ENCODE measurements at places on chromosomes 16 and 17.

DNA sequence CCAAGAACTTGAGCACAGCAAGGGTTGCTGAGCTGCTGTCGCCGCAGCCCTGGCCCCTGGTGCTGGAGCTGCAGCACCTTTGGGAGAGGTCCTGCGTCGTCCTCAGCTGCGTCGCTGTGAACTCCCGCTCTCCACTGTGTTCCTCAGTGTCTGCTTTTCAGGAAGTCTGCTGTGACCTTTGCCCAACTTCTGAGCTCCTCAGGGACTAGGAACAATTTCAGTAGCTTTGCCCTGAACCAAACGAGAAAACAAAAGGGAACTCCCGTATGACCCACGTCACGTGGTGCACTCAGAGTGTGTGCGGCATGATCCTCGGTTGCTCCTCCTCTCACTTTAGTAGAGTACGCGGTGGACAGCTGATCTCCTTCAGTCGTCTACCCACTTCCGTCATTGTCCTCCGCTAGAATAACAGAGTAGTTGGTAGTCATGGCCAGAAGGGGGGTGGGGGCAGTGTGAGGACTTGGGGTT lies 44.2 kb downstream of the WDR45B start:
- DNase-seq: no peak

DNA sequence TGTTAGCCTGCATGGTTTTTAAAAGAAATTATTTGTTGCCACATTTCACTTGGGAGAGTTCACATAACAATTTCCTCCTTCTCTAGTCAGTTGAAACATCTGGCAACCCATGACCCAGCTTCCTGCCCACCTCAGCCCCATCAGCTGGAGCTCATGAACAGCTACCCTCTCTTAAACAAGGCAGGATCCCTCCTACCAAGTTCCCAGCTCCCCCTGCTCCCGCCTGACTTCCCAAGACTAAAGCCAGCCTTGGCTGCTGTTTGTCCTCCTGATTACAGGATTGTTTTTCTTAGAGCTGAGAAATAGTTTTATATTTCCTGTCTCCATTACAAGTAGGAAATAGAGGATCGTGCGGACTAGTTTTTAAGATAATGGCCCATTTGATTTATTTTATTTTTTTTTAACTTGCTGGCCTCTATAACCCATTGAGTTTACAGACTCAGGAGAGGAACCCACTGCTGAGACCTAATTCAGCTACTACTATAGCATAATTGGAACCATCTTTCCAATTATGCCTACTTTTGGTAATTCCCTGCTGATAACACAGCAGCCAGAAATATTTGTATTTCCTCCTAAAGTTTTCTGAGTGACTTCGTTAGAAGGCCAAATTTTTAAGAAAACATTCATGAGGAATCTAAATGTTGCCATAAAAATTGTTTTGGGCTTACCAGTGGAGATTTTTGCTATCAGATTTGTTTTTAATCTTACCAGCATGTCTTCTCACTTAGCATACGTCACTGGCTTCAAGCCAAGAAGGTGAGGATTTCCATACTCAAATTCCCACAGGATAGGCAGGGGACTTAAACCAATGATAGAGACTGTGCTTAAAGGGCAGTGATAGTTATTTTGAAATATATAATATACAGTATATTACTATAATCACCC lies 90.0 kb downstream of the ELAC2 start:
- no peak for DNase-seq

- peak; percentile 66 for DNase-seq
Measured at GRCh38 chr17:81518785-81519283, 6.2 kb upstream of the ACTG1 start.

GRCh38 chr17:42122371-42123303 lies at the start of gene HSPB9:
Gene HSPB9, plus strand, starts transcription at chr17:42122804. Its CDS starts 47 bp downstream, at chr17:42122851.
- DNase-seq: peak; percentile 81

DNA sequence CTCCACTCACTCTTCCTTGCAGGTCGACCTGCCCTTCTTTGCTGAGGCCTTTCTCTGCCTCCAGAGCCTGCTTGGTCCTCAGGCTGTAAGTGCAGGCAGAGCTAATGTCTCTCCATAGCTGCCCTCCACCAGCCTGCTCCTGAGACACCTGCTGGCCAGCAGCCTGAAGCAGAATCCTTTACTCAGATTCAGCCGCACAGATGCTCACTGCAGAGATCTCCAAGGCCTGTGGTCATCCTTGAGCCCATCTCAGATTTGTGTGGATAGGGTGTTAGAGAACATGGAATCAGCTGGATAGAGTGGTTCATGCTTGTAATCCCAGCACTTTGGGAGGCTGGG lies 11.5 kb downstream of the DEXI start:
- DNase-seq: no peak

GRCh38 chr17:80034791-80035686 lies 633 bp downstream of the TBC1D16 start:
- peak; percentile 22 for DNase-seq

DNA sequence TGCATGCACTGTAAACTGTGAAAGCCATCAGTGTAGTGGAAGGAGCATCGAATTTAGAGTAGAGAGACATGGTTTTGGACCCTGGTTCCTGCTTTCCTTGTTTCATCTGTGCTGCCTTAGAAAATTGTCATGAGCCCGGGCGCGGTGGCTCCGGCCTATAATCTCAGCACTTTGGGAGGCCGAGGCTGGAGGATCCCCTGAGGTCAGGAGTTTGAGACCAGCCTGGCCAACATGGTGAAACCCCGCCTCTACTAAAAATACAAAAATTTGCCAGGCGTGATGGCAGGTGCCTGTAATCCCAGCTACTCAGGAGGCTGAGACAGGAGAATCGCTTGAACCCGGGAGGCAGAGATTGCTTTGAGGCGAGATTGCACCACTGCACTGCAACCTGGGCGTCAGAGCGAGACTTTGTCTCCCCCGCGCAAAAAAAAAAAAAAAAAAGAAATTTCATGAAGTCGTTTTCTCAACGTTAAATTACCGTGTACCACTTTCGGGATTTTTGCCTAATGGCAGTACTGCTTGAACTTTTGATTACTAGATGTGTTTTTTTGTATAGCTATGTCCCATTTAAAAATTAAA lies 912 bp downstream of the COQ7 start:
- no peak for DNase-seq

GRCh38 chr17:61542027-61542426 lies 49.0 kb downstream of the NACA2 start:
- no peak for DNase-seq

GRCh38 chr16:3983081-3983520 lies 102.6 kb upstream of the CREBBP start:
- peak; percentile 79 for DNase-seq

DNA sequence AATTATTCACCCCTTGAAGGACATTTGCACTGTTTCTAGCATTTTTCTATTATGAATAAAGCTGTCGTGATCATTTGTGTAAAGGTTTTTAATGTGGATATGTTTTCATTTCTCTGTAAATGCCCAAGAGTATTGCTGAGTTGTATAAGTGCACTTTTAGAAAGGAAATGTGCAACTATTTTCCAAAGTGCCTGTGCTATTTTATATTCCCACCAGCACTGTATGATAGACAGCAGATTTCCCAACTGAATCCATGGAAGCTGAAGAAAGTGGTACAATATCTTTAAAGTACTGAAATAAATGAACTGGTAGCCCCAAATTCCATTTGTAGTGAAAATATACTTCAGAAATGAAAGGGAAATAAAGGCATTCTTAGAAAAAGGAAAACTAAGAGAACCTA lies 238.4 kb downstream of the BCAS3 start:
- no peak for DNase-seq

Measured in epithelial cell of esophagus (primary cell).